MCF 10A (cell line): ENCODE measurements at places on chromosomes 12 and 14. TPM values are rescaled to one million over a fixed set of nuclear protein-coding genes. Genes with fewer than 3 reads are reported as not detected.

The SRRM4 gene
- total RNA-seq: not detected in 2 replicates

The SYCP3 gene
- not detected in 2 replicates for total RNA-seq

The GUCY2C gene
- not detected in 2 replicates for total RNA-seq

The OAS3 gene
- total RNA-seq: 5.7 and 6.5 TPM in 2 replicates

The EXOC3L4 gene
- total RNA-seq: not detected in 2 replicates

The AKAP6 gene
- 2.3 and 3.6 TPM in 2 replicates for total RNA-seq

The MIP gene
- not detected in 2 replicates for total RNA-seq

DNA sequence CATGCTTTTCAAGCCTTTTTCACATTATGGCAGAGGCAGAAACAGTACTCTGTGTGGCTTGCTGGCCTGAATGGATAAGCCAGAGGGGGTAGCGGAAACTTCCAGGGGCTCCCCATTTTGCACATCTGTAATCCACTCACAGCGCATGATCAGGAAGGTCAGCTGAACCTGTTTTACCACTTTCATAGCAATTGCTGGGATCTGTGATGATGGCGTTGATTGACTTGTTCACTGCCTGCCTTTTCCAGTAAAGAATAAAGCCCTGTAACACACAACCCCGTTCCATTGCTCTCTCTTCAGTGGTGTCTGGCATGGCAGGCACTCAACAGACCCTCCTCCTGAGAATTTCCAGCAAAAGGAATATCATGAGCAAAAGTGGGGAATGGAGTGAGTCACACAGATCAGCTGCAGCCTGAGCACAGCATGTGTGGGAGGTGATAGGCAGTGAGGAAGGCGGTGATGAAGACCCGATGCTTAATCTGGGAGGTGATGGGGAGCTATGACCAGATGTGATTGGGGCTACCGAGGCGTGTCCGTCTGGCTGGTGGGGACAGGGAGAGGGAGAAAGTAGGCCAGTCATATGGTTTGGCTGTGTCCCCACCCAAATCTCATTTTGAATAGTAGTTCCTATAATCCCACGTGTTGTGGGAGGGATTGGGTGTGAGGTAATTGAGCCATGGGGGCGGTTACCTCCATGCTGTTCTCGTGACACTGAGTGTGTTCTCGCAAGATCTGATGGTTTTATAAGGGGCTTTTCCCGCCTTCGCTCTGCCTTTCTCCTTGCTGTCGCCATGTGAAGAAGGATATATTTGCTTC is 44.7 kb upstream of the CHST11 start:
- H3K36me3 ChIP-seq: no peaks in the 10 kb centered on the region
- DNase-seq: no peak
- no peak overlapping the region for H3K4me3 ChIP-seq

GRCh38 chr14:21405097-21405496 is 21.3 kb upstream of the SUPT16H start:
- peaks cover 100% of the 10 kb centered on the region for H3K36me3 ChIP-seq
- H3K27me3 ChIP-seq: no peaks in the 10 kb centered on the region
- H3K4me3 ChIP-seq: no peak overlapping the region
- H3K27ac ChIP-seq: no peak overlapping the region

DNA sequence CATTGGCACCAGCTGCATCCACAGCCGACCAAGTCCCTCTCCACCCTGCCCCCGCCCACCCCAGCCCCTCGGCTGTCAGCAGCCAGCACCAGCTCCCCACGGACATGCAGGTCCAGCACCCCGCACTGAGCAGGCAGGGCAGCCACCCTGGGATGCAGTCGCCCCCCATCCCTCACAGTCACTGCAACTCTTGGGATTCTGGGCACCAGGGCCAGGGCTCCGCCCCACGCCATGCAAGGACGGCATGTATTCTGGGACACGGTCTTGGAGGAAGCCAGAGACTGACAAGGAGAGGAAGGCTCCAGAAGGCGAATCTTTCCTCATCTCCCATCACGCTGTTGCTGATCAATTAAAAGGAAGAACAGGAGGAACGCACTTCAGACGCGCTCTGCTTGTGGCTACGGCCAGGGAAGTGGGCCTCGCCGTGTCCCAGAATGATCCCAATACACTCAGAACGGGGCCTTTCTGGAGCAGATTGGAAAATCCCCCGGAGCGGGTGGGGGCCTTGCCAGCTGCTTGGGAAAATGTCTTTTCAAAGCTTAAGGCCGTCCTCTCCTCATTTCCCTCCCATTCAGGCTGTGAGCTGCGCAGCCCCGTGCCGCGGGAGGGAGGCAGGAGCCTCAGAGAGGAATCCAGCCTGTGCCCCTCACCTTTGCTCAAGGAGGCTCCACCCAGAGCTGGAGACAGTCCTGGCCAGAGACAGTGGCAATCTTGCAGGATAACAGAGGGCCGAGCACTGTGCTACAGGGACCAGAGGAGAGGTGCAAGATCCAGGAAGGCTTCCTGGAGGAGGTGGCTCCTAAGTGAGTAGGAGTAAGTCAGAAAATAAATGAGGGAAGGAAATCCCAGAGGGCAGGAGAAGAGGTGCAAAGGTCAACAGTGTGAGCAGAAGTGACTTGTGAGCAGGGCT is 54.1 kb upstream of the DIO3 start:
- H3K36me3 ChIP-seq: peaks cover 6% of the 10 kb centered on the region
- H3K4me3 ChIP-seq: no peak overlapping the region
- no peak for DNase-seq
- H3K4me1 ChIP-seq: no peaks in the 10 kb centered on the region
